HS-27A (cell line): ENCODE measurements at places on chromosomes 2 and 18.

DNA sequence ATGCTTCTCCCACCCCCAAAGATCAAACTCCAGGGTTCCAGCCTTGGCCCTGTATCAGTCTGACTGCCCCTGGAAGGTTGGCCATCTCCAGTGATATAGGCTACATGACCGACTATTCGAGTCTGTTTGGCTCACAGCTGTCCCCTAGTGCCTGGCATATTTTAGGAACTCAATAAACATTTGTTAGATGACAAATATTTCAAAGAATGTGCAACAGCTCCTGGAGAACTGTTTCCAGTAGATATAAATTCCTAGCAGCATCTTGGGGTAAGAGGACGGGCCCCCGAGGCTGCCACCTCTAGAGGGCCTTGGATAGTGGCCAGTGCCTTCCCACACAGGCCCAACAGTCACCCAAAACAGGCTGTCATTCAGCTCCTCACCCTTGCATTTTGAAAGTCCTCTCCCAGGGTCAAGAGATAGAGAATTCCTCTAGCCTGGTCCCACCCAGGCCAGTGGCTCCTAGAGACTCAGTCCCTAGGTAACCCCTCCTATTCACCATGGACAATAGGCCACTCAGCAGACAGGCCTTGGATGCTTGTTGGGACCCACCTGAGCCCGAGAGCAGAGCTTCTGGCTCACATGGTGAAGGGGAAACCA is 45.1 kb upstream of the ATP6V1B1 start:
- DNase-seq, result peak; percentile 14

DNA sequence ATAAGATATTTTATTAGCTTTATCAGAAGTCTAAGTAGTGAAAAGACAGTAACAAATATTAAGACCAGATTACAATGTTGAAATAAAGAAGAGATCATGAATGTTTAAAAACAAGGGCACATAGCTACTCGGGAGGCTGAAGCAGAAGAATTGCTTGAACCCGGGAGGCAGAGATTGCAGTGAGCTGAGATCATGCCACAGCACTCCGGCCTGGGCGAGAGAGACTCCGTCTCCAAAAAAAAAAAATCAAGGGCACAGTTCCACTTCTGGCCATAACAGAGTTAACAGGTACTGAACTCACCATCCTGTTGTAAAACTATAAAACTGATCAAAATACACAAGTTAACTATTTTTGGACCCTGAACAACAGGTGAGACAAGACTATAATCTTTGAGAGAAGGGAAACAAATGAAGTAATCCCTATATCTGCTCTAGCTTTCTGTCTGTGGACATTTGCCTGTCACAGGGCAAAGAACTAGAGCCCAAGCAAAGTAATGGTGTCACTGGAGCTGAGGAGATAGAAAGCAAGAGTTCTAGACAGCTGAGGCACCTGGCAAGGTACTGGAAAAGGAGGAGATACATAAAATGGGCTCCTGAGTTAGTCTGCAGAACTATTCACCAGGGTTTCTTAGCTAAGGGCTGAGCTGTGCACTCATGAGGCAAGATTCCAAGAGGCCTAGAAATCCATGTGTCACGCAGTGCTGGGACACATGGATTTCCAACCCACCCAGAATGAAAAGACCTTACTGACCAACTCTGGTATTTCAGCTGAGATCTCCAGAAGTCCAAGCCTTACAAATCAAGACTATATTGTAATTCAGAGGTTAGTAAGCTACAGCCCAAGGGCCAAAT is 15.2 kb downstream of the MMADHC start:
- no peak for DNase-seq

DNA sequence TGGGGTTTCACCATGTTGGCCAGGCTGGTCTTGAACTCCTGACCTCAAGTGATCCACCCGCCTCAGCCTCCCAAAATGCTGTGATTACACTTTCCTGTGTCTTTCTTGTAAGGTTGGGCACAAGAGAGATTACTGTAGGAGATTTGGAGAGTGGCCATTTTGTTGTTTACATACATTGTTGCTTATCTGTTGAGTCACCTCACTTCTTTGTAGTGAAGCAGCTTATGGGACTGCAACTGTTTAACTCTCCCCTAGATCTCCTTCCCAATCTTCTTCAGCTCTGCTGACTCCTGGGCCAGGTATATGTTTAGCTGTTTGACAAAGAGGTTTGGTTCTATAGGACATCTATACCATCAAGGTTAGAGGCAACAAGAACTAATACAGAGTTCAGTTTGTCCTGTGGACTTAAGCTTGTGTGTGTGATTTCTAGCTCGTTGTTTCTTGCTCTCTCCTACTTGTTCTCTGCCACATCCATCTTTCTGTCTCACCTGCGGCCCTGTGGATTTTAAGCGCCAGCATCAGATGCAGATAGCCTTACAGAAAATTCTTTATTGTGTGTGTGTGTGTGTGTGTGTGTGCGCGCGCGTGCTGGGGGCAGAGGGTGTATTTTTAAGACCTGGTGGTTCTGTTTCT is 95.4 kb downstream of the HAUS1 start:
- DNase-seq, result no peak

- no peak for DNase-seq
Observed at GRCh38 chr2:159209341-159210306, 76.9 kb downstream of the WDSUB1 start.

GRCh38 chr2:118222672-118223421 is 134.6 kb downstream of the INSIG2 start:
- no peak for DNase-seq

GRCh38 chr18:43271593-43272432 is 5.5 kb downstream of the SYT4 start:
- peak; percentile 11 for DNase-seq

DNA sequence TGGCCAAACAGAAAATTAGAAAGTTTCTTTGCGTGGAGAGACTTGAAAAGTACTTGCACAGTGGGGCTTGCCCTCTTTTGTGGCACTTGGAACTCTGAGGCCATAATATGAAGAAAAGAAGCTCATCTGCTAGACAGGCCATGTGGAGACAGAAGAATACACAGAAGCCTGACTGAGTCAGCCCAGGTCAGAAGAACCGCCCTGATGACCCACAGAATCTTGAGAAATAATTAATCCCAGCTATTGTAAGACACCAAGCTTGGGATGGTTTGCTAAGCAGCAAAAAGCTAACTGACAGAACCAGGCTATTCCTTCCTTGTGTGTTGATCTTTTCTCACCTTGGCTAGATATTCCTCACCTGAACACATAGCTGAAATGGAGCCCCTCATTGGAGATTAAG is 33.7 kb downstream of the G6PC2 start:
- no peak for DNase-seq

DNA sequence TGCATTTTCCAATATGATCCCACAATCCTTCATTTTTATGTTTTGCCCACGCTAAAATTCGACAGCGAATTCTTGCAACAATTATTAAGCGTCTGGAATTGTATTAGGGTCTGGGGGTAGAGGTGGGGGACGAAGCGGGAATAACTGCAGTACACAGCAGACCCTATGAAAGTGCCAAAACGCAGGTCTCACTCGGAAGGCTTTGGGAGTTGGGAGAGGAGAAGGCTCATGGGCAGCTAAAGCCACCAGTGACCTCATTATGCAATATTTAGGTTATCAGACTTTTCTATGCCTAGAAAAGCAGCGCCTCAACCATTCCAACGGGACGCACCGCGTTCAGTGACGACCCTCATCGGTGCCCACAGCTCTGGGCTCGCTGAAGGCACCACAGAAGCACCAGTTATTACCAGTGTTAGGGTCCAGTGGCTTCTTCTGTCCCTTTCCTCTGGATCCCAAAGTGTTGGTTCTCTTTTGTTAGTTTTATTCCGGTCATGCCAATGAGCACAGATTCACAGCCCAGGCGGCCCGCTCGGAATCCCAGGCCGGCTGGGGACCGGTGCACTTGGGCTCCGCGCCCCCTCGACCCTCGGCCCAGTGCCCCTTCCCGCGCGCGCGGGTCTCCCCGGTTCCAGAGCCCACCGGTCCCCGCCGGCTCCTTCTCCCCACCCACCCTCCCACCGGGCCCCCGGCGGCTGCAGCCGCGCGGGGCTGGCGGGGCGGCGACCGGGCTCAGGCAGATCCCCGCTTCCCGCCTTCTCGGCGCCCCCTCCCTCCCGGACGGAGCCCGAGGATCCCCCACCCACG is 737 bp upstream of the MAPK4 start:
- DNase-seq, result no peak

DNA sequence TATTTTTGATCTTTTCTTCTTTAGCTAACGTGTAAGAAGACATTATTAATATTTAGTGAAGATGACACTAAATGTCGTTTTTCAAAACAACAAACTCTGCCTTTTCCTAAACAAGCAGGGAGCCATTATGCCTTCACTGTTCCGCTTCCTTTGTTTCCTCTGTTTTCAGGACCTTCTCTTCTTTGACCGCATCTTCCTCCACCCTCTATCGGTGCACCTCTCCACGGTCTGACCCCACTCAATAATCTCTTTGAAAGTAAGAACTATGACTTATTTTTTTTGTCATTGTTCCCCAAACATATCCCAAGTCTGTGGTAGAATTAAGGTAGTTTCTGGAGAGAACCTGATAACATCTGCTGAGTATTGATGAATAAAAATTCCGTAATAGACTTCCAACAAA is 5.8 kb upstream of the SCN1A start:
- DNase-seq, result no peak

DNA sequence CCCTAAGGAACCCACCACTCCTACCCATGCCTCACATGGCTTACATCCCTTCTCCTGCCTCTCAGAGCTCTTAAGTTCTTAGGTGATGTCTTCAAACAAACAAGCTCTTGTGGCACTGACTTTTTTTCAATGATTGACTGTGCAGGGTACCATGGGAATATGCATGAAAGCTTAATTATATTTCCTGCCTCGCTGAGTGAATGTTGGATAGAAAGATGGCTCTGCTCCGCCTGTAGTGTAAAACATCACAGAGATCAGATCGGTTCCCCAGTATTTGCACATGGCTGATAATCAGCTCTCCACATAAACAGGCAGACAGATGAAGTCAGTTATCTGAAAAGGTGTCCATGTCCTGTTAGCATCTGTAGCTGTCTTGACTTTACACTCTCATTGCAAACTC is 820.8 kb downstream of the TDRD15 start:
- no peak for DNase-seq

GRCh38 chr2:28068088-28068487 is 177.6 kb downstream of the BABAM2 start:
- DNase-seq, result no peak

DNA sequence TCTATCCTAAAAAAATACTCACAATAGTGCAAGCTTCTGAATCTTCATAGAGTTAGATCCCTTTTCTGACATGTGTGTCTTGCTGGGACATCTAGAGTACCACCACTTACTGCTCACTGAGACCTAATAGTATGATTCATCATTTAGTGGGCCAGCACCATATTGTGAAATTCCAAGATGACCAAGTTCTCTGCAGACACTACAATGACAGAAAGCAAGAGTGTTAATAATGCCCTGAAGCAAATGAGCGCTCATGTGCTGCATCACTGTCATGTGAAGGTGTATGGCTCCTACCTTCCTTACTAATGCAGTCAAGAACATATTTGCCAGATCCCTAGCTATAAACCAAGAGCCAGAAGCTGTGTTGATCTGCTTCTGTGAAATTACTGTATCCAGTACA is 606.2 kb upstream of the NXPH2 start:
- no peak for DNase-seq

DNA sequence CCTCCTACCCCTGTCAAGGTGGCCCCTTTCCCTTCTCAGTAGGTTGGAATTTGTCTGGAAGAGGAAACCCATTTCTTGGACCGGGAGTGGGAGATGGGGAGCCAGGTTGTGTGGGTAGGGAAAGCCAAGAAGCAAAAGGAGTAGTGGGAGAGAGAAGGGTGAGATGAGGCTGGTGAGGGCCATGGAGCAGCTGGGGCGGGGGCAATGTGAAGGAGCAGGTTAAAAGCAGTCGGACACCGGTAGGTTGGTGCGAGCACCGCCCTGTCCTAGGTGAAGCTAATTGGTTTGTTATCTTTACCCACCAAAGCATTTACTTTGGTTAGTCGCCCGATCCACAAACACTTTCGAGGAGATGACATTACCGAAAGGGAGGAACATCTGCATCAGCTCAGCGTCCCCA is 306.8 kb downstream of the CELF4 start:
- DNase-seq, result no peak

- no peak for DNase-seq
Observed at GRCh38 chr18:9716780-9717563, 8.9 kb downstream of the RAB31 start.

- no peak for DNase-seq
Observed at GRCh38 chr2:205129531-205129930, 552.8 kb upstream of the NRP2 start.

GRCh38 chr2:151761687-151762086 is 27.4 kb upstream of the NEB start:
- DNase-seq, result no peak

- DNase-seq, result no peak
Observed at GRCh38 chr2:6723865-6724604, 141.7 kb downstream of the CMPK2 start.

- peak; percentile 19 for DNase-seq
Observed at GRCh38 chr2:102166189-102166845, 20.5 kb upstream of the IL1RL2 start.

- DNase-seq, result no peak
Observed at GRCh38 chr2:96470109-96470508, 35.0 kb downstream of the NEURL3 start.

GRCh38 chr2:23698721-23699579 is 228.0 kb downstream of the ATAD2B start:
- DNase-seq, result no peak

DNA sequence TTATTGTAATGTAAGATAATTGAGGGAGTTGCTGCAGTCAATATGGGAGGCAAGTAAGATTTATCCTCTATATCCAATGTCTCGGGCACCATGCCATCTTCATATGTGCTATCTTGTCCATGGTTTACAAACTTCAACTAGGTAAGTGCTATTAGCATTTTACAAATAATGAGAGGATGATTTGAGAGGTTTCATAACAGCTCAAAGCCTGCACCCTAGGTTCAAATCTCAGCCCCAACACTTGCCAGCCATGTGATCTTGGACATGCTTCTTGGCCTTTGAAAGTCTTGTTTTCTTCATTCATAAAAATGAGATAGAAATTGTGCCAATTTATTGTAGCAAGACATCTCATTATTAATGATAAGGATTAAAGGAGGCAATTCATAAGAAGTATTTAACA is 108.8 kb downstream of the RND3 start:
- no peak for DNase-seq

GRCh38 chr18:6569813-6570212 is 155.1 kb upstream of the L3MBTL4 start:
- DNase-seq, result no peak

GRCh38 chr2:98914713-98915580 is 21.1 kb downstream of the CRACDL start:
- no peak for DNase-seq

DNA sequence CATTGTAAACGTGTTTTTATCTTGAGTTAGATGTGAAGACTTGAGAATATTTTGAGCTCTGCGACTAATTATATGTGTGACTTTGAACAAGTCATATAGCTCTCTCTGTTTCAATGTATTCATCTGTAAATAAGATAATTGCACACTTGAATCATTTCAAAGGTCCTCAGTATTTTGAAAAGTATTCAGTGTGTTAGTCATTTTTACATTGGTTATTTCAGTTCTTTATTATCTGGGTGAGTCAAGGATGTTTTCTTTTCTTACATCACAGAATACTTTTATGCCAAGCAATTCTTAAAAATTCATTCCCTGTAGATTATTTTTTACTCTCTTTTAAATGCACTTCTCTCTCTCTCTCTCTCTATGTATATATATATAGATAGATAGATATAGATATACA is 1098.0 kb upstream of the ZEB2 start:
- no peak for DNase-seq
